ENCODE measurements at places on chromosomes 11 and 22. TPM values are rescaled to one million over a fixed set of nuclear protein-coding genes. Genes with fewer than 3 reads are reported as not detected.

HTR3B gene
- total RNA-seq = not detected

OTOG gene
- not detected for total RNA-seq

SMIM38 gene
- 0.26 TPM for total RNA-seq

MS4A4E gene
- not detected for total RNA-seq

OR5D18 gene
- total RNA-seq = not detected

MUC2 gene
- 0.04 TPM for total RNA-seq

RAG2 gene
- total RNA-seq = not detected

ZC3H12C gene
- 9.3 TPM for total RNA-seq

NTM gene
- not detected for total RNA-seq

SCN2B gene
- total RNA-seq = not detected

RAB38 gene
- 12.7 TPM for total RNA-seq

HBG1 gene
- not detected for total RNA-seq

KLHL22 gene
- total RNA-seq = 17.7 TPM

SCT gene
- not detected for total RNA-seq

ADSL gene
- 66.2 TPM for total RNA-seq

MS4A6A gene
- not detected for total RNA-seq

CD81 gene
- 231 TPM for total RNA-seq

APOL6 gene
- total RNA-seq = 16.7 TPM

APOL1 gene
- 27.0 TPM for total RNA-seq

ALDH3B2 gene
- 4.8 TPM for total RNA-seq

L3MBTL2 gene
- 21.2 TPM for total RNA-seq

MYO7A gene
- 3.5 TPM for total RNA-seq

KBTBD3 gene
- total RNA-seq = 8.8 TPM

MUC6 gene
- 0.07 TPM for total RNA-seq

GAB4 gene
- total RNA-seq = not detected

GALR3 gene
- 0.31 TPM for total RNA-seq

KRTAP5-8 gene
- not detected for total RNA-seq

ST13 gene
- total RNA-seq = 285 TPM

CNGA4 gene
- not detected for total RNA-seq

ZP1 gene
- total RNA-seq = not detected

ASPHD2 gene
- 0.44 TPM for total RNA-seq

BAIAP2L2 gene
- total RNA-seq = 7.1 TPM

TRIM49 gene
- not detected for total RNA-seq

ART5 gene
- not detected for total RNA-seq

Measured in PC-9 (cell line).